ENCODE measurements at places on chromosomes 11 and 22.

GRCh38 chr22:39170825-39171622, 18.5 kb upstream of the CBX7 start:
- peak; percentile 26 for DNase-seq

- DNase-seq, result no peak
Observed at GRCh38 chr11:15484398-15484797, 369.7 kb downstream of the INSC start.

- no peak for DNase-seq
Observed at GRCh38 chr22:27336151-27337090, 465.1 kb downstream of the MN1 start.

- no peak for DNase-seq
Observed at GRCh38 chr22:19890502-19891316, 36.0 kb upstream of the GNB1L start.

DNA sequence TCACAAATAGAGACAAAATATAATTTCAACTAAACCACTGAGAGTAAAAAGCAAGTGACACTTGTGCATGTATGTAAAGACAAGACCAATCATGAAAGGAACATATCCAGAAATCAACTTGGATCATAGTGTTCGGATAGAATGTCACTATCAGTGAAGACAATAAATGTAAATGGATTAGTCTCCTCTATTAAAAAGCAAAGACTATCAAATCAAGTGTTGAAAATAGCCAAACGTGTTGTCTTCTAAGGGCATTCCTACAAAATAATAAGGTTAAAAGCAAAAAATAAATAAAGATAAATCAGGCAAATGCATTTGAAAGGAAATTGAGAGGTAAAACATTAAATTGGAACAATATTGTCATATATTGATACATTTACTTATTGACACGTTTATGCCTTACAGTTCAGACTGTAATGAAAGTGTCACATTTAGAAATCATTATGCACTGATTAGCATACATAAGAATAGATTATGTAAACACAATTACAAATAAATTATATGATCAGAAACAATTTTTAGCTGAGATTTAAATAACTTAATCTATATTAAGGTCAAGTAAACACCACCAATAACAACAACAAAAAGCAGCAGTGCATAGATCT, 1100.1 kb downstream of the BRD1 start:
- no peak for DNase-seq

- no peak for DNase-seq
Observed at GRCh38 chr11:55172734-55173415, 89.1 kb upstream of the TRIM48 start.
